ENCODE measurements at places on chromosomes 2 and 18.
A peak's percentile ranks its signal among the peaks of the same experiment; 100 is the strongest.

- no peak for DNase-seq
Observed at GRCh38 chr2:160650196-160651118, 156.8 kb upstream of the RBMS1 start.

DNA sequence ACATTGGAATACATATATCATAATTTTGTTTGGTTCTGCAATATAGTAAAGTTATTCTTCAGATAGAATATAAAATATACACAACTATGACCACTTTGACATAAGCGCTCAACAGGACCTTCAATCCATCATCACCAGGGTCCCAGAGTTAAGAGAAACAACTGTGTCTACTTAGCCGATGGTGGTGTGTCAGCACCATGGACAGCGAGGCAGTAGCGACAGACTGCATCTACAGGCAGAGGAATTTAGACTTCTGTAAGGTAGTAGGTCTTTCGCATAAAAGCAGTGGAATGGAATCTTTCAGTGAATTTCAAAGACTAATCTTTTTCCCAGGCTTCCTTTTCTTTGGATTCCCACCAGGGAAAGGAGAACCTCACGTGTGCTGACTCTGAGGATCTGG is 20.5 kb upstream of the LRPPRC start:
- peak; percentile 49 for DNase-seq

GRCh38 chr2:209351636-209352035 is 72.2 kb upstream of the MAP2 start:
- DNase-seq, result no peak

- no peak for DNase-seq
Observed at GRCh38 chr18:76264876-76265250, 230.2 kb downstream of the ZNF516 start.

DNA sequence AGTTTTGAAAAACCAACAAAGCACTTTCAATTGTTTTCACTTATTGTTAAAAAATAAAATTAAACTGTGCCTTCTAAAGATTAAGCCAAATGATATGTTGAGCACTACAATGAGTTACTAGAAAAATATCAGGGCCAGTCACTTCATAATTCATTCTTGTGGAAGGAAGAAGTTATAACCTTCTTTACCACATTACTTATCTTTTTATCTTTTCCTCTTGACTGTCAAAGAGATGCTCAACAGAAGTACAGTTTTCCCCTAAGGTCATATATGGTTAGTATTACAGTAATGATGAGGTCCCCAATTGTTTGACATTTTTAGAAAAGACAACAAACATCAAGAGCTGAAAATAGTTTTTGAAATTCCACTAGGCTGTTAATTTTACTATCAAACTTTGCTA is 9.4 kb downstream of the PELI1 start:
- DNase-seq, result no peak

- no peak for DNase-seq
Observed at GRCh38 chr2:171309455-171310286, 124.1 kb downstream of the METTL8 start.

GRCh38 chr18:6920099-6920955 is 190.8 kb downstream of the ARHGAP28 start:
- DNase-seq, result peak; percentile 60

DNA sequence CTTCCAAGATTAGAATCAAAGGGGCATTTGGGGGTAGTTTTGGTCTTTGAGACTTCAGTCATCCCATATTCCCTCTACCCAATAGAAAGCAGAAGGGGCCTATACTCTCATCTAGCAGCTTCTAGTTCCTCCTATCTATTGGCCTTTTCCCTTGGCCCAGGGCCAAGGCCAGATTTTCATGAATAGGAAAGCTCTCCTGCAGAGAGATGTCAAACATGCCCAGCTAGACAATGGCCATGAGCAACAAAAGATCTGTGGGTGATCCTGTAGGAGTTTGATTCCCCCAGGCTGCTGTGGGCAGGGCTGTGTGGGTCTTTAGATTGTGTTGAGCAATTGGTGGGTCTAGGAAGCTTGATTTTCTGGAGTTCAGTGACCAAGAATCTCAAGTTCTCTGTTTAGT is 2.9 kb upstream of the ADCYAP1 start:
- no peak for DNase-seq

DNA sequence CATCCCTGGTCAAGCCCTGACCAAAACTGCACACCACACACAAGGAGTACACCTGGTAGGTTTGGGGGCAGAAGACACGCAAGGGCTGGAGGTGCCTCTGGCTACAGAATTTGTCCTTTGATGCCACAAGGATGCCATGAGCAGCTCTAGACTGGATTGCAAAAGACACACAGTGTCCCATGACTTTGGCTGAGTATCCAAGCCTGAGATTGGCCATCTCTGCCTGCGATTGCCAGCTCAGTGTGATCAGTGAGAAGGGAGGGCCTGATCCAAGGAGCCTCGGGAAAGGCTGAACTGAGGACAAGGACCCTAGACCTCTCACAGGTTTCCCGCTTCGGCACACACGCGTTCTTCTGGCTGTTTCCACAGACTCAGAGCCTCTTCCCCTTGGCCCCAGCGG is 60.0 kb upstream of the FOSL2 start:
- DNase-seq, result no peak

- DNase-seq, result no peak
Observed at GRCh38 chr2:105796791-105797190, 52.1 kb downstream of the NCK2 start.

GRCh38 chr2:237474931-237475703 is 11.9 kb upstream of the MLPH start:
- peak; percentile 93 for DNase-seq

DNA sequence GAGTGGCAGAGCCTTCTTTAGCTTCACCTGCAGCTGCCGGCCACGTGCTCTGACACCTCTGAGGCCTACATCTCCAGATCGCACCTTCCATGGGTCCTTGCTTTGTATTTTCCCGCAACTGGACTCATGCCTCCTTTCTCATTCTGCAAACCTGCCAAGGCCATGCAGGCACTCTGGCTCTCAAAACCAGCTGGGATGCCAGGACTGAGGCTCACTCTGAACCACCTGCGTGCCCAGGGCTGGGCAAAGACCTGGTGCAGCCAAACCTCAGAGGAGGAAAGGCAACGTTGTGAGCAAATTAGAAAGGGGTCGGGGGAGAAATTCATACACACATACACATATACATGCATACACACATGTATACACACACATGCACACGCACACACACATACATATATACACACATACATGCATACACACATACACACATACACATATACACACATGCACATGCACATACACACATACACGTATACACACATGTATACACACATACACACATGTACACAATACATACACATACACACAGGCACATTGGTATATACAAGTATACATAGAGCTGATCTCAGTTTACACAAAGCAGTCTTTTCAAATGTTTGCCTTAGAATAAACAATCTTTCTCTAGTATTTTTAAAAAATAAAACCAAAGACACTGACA is 125.2 kb downstream of the RTP5 start:
- DNase-seq, result no peak

DNA sequence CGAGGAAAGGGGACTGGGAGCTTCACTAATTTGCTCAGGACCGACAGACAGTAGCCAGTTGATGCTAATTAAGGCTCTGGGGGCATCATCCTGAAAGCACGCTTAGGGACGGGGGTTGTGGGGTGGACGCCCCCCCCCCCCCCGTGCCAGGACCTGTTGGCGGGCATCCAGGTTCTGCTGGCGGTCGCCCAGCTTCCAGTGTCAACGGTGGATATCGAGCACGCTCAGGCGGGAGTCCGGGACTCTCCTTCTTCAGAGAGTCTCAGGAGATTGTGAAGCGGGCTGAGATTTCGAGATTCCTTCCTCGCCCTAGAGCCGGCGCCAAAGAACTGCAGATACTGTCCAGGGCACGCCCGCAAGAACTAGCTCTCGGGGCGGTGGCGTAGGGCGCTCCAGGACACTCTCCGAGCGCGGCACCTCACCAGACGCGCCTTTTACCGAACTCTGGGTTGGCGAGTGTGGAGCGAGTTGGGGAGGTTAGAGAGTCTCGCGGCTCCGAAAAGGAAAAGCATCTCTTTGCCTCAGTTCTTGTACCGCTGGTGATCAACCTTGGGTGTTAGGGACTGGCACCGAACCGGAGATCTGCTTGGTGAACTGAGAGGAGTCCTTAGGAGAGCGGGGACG is 5.6 kb downstream of the RAX start:
- no peak for DNase-seq

- DNase-seq, result no peak
Observed at GRCh38 chr2:186927867-186928191, 78.9 kb upstream of the ZSWIM2 start.

GRCh38 chr2:210623506-210623905 is 67.1 kb downstream of the CPS1 start:
- no peak for DNase-seq

GRCh38 chr2:66110086-66110485 is 324.8 kb upstream of the MEIS1 start:
- no peak for DNase-seq

DNA sequence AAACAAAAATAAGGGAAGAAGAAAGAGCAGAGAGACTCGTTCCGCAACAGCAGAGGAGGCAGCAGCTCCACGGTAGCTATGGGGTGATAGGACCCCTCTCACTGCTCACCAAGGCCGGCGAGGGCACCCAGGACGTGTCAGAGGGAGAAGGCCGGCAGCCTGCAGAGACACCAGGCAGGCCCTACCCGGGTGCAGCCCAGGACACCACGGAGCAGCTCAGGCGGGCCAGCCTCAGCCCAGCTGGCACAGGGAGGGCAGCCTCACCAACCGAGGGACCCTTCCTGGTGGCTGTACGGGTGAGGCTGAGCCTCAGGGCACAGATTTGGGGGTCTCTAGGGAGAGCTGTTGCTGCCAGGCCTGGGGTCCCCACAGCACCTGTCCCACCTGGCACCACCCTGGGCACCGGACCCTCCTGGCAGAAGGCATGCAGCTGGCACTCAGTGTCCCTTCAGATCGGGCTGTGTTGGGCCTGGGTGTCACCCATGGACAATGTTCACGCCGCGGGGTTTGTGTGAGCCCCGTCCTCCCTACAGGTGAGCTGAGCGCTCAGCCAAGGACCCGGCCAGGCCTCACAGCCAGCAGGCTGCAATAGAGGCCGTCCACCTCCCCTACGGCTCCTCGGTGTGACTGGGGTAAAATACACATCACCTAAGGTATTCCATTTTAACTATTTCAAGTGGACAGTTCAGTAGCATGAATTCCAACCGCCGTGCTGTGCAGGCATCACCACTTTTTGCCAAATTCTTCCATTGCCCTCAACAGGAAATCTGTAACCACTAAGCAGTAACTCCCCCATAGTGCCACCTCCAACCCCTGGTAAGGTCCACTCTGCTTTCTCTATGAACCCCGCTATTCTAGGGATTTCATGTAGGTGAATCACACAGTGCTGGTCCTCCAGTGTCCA is 21.6 kb downstream of the KCNG2 start:
- DNase-seq, result no peak

DNA sequence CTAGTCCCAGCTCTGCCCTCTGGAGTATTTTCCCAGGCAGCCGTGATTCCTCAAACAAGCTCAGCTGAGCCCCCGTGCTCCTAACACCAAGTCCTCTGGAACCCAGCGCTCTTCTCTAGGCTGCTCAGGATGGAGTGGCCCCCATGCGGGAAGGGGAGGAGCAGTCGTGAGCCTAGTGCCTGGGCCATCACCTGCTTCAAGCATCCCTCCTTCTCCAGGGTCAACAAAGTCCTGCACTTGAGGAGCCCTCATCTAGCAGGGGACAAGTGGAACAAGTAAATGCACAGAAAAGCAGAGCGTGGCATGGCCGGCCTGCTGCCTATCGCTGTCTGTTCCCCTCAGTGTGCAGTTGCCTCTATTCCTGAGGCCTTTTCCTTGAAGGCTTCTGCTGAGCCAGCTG is 168.6 kb downstream of the INHBB start:
- no peak for DNase-seq

DNA sequence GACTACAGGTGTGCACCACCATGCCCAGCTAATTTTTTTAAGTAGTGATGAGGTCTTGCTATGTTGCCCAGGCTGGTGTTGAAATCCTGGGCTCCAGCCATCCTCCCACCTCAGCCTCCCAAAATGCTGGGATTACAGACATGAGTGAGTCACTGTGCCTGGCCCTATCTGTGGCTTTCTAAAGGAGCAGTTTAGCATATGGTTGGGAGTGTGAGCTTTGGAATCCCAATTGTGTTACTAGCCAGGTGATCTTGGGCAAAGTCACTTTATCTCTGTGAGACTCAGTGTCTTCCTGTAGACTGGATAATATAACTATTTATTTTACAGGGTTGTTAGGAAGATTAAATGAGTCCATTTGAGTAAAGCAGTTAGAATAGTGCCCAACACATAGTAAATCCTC is 19.8 kb upstream of the SMAD4 start:
- DNase-seq, result no peak

GRCh38 chr2:73257021-73257420 is 22.9 kb downstream of the CCT7 start:
- no peak for DNase-seq

GRCh38 chr18:23277399-23277798 is 142.1 kb downstream of the CABLES1 start:
- DNase-seq, result no peak

GRCh38 chr2:207937823-207938222 is 87.5 kb downstream of the PLEKHM3 start:
- no peak for DNase-seq

DNA sequence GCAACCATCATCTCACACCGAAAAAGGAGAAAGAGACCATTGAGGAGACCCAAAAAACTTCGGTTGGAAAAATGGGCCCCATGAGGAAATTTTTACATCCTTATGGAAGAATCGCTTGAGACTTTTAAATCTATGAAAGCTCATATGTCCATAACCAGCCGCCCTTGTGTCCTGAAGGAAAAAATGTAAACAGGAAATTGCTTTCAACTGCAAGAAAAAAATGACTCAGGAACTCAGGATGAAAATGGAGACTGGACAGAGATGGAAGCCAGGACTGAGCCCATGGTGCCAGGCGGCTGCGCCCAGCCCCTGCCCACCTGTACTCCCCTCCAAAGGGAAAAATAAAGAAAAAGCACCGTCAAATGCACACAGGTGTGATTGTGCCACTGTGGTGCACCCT is 81.5 kb upstream of the SLC66A3 start:
- no peak for DNase-seq

DNA sequence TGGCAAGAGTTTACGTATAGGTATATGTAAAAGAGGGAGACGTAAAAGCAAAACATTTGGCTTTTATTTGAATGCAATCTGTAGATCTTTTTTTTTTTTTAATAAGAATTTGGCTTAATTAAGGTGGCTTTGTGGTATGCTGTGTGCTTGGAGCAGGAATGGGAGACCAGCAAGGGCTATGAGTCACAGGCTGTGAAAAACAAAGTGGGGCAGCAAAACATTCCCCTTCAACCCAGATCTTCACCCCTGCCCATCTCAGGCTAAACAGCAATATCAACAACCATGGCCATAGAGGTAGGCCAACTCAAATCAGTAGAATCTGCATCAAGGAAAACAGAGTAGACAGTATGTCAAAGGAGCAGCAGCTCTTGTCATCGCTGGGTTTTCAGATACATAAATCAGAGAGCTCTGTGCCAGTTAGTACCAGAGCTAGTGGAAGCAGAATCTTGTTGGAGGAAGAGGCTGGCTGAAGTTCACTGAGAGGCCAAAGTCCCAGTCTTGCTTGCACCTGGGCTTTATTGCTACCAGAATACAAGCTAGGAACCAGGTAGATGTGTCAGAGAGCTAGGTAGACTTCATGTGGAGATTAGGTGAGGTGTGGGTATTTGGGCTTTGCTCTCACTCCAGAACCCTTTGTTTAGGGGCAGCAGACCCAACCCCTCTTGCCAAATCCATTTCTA is 191.5 kb upstream of the FANCL start:
- no peak for DNase-seq

- no peak for DNase-seq
Observed at GRCh38 chr2:2998971-2999370, 378.6 kb downstream of the EIPR1 start.
